ENCODE measurements at places on chromosomes 1 and 21. TPM values are rescaled to one million over a fixed set of nuclear protein-coding genes. Genes with fewer than 3 reads are reported as not detected.

- H3K4me3 ChIP-seq, result no peak overlapping the region
- DNase-seq, result no peak
- H3K4me1 ChIP-seq, result no peaks in the 10 kb centered on the region
- peaks cover 8% of the 10 kb centered on the region for H3K27me3 ChIP-seq
Observed at GRCh38 chr1:179448437-179449149, 82.8 kb downstream of the AXDND1 start.

GRCh38 chr1:112666946-112667345 lies 7.5 kb upstream of the MOV10 start:
- DNase-seq, result no peak
- no peak overlapping the region for H3K27ac ChIP-seq
- H3K4me1 ChIP-seq, result no peaks in the 10 kb centered on the region
- H3K4me3 ChIP-seq, result no peak overlapping the region
- H3K27me3 ChIP-seq, result no peaks in the 10 kb centered on the region

DNA sequence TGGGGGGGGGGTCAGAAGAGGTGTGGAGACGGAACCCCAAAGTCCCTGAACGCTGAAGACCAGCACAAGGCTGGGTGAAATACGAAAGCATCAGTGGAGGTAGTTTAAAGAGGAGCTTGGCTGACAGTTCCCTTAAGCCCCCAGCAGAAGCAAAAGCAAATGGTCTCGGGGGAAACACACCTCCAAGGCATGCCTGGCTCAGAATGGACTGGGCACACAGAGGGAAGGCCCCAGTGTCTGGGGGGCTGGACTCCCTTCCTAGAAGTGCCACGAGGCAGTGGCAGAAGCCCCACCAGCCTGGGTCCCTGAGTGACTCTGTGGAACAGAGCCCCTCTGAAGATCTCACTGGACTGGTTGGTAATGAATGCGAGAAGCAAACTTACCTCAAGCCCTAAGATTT lies 43.9 kb downstream of the UBE2G2 start:
- H3K36me3 ChIP-seq, result no peaks in the 10 kb centered on the region
- no peak overlapping the region for H3K4me3 ChIP-seq
- peaks cover 11% of the 10 kb centered on the region for H3K4me1 ChIP-seq
- no peak for DNase-seq
- H3K27me3 ChIP-seq, result no peaks in the 10 kb centered on the region

DNA sequence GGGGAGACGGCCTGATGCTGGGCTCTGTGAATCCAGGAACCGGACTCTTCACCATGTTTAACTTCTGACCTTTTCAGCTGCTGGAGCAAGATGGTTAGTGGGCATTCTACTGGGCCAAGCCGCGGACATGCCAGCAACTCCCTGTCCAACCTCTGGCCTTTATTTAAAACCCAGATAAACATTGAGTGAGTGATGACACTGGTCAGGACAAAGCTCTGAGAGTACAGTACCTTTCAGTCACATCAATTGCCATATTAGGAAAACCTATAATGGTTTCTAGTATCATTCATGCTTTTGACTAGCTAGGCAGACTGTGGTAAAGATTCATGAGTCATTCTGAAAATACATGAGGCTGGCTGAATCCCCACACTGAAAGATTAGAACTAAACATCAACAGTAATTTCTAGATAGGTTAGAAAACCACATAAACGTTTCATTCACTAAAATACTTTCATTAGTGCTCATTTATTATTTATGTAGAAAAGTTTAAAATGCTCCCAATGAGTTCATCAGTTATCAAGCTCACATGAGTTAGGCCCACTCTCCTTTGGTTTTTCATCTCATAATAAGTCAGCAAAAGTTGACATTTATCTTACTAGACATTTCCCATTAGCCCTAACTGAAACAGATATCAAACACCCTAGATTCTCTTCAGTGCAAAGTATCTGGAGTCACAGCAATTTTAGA lies 7.1 kb upstream of the ACTA1 start:
- peak overlapping the region; percentile 50 for H3K27ac ChIP-seq
- no peaks in the 10 kb centered on the region for H3K27me3 ChIP-seq
- H3K4me1 ChIP-seq, result peaks cover 22% of the 10 kb centered on the region

- peaks cover 87% of the 10 kb centered on the region for H3K36me3 ChIP-seq
- no peak overlapping the region for H3K27ac ChIP-seq
- no peak for DNase-seq
- no peaks in the 10 kb centered on the region for H3K27me3 ChIP-seq
- no peaks in the 10 kb centered on the region for H3K4me1 ChIP-seq
- H3K4me3 ChIP-seq, result no peak overlapping the region
Observed at GRCh38 chr1:220001095-220001501, 45.2 kb downstream of the EPRS1 start.

DNA sequence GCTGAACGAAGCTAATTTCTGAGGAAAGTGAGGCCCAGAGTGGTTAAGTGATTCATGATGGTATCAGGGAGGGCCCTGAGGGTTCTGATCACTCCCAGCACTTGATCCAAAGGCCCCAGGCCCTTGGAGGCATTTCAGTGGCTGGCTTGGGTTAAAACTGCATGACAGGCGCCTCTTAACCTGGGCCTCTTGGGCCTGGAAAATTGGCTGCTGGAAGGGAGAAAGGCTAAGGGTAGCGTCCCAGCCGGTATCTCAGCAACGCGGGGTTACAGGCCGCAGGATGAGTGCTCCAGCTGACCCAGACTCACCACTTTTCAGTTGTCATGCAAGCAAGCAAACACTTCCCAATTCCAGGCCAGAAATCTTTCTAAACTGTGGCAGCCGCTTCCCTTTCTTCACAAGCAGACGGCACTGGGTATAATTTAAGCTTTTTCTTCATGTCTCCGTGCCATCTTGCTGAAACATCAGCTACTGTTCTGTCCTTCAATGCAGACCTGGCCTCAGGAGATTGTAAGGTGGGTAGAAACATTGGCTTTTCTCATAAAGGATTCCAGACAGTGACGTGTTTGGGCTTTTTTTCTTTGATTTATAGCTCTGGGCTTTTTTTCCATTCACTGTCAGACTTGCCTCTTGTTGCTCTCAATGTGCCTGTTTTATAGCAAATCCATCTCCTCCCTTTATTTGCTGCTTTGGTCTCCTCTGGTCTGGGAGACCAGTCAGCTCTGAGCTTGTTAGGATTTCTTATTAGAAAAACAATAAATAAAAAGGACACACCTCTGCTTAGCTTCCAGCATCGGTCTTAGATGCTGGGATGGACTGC lies 229.1 kb downstream of the KCNJ6 start:
- no peaks in the 10 kb centered on the region for H3K36me3 ChIP-seq
- DNase-seq, result no peak
- H3K4me1 ChIP-seq, result no peaks in the 10 kb centered on the region

DNA sequence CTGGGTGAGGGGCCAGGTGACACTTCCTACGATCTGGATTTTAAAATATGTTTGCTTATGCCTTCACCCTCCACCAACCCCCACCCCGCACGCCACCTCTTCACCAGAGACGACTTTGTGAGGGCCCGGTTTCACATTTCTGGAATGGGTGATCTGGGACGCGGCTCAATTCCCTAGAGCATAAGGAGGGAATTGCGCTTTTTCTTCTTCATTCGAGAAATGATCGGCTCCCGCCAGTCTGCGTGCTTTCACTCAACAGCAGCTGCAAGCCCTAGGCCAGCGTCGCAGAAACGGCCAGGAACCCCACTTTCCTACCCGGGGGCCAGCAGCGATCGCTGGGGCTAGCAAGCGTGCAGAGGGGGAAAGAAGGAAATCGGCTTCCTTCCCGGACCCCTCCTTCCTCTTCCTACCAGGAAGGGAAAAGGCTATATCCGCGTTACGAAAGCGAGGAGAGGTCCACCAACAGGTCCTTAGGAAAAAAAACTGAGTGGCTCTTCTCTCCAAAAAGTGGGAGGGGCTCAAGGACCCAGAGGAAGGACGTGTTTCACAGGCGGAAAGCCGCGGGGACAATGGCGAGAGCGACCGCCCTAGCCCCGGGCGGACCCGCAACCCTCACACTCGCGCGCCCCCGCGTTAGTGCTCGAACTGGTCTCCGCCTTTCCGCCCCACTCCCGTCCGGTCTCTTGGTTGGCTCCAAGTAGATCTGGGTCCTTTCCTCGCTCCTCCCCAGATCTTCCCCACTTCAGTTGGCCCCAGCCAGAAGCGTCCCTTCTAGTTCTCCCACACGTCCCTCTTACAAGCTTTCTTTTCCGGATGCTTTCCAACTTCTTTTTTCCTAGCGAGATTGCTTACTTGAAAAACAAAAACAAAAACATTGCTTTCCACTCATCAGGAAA lies 1.1 kb upstream of the ADAMTS1 start:
- DNase-seq, result peak; percentile 91
- no peaks in the 10 kb centered on the region for H3K27me3 ChIP-seq
- peak overlapping the region; percentile 94 for H3K4me3 ChIP-seq
- H3K4me1 ChIP-seq, result peaks cover 75% of the 10 kb centered on the region
- peak overlapping the region; percentile 99 for H3K27ac ChIP-seq

DNA sequence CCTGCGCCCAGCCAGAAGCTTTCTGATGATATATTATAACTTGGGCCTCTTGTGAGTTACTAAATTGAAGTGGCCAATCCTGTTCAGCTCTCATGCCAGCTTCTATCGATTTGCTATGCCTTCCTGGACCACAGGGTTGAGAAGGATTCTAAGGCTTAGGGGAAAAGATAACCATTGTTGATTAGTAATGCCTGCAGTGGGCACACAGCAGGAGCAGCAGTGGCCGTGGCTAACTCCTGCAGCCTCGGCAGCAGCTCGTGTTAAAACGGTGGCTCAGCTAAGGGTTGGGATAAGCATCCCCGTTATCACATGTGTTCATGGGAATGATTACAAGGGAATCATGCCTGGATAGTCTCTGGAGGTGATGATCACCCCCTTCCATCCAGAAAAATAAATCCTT lies 20.5 kb upstream of the KCNE2 start:
- peaks cover 33% of the 10 kb centered on the region for H3K4me1 ChIP-seq
- H3K27ac ChIP-seq, result peak overlapping the region; percentile 62
- no peaks in the 10 kb centered on the region for H3K27me3 ChIP-seq
- no peak overlapping the region for H3K4me3 ChIP-seq
- no peaks in the 10 kb centered on the region for H3K36me3 ChIP-seq
- DNase-seq, result no peak

- no peak for DNase-seq
- H3K4me1 ChIP-seq, result peaks cover 88% of the 10 kb centered on the region
Observed at GRCh38 chr1:203649551-203649998, 22.9 kb downstream of the ATP2B4 start.

DNA sequence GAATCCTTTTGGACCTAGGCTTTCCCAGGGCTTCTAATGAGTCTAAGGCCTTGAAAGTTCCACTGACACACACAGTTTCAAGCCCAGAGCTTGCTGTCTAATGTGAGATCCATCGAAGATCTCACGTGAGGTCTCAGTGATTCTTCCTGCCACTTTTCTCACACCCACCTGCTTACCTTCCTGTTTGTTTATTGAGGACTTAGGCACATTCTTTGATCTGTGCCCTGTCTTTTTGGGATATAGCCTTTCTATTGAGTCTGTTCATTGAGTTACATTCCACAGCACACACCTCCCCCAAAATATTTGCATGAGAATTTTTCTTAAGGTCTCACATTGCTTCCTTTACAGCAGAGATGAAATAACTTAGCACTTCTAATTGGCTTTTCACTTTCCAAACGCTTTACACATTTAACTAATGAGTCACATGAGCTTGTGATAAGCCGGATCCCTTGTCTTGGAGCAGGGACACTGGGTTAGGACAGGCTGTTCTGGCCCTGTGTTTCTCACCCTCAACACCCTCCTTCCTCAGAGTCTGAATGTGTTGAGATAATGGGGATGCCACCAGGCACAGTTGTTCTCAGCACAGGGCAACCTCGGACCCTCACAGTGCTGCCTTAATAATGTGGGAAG lies 288.3 kb downstream of the TM2D1 start:
- no peaks in the 10 kb centered on the region for H3K36me3 ChIP-seq
- DNase-seq, result no peak
- peaks cover 77% of the 10 kb centered on the region for H3K4me1 ChIP-seq
- peak overlapping the region; percentile 86 for H3K27ac ChIP-seq

- peak; percentile 37 for DNase-seq
- H3K27ac ChIP-seq, result peak overlapping the region; percentile 95
- H3K27me3 ChIP-seq, result no peaks in the 10 kb centered on the region
Observed at GRCh38 chr1:202143011-202143767, 1.3 kb downstream of the ARL8A start.

- no peaks in the 10 kb centered on the region for H3K4me1 ChIP-seq
- DNase-seq, result no peak
- no peak overlapping the region for H3K4me3 ChIP-seq
- no peak overlapping the region for H3K27ac ChIP-seq
Observed at GRCh38 chr21:32940079-32941014, 85.4 kb upstream of the OLIG2 start.

GRCh38 chr1:203148127-203148526 lies 20.6 kb downstream of the ADORA1 start:
- H3K36me3 ChIP-seq, result no peaks in the 10 kb centered on the region
- H3K4me1 ChIP-seq, result peaks cover 18% of the 10 kb centered on the region
- no peaks in the 10 kb centered on the region for H3K27me3 ChIP-seq

GRCh38 chr1:89557445-89557825 lies 32.8 kb downstream of the LRRC8B start:
- H3K4me3 ChIP-seq, result no peak overlapping the region
- no peaks in the 10 kb centered on the region for H3K36me3 ChIP-seq
- no peak for DNase-seq

DNA sequence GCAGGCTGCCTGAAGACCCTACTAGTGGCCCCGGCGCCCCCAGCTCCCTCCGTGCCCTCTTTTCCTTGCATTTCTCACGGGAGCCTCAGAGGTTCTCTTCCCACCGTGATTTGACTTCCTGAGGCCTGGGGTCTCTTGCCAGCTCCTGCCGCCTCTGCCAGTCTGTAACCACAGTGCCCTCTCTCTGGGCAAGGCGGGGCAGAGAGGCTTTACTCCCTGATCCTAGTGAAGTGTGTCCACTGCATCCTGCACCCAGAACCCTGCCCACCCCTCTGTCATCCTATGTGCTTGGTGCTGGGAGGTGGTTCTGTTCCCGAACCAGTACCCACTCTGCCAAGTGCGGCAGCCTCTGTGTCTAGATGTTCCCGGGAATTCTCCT lies 2.4 kb downstream of the ESPN start:
- H3K36me3 ChIP-seq, result no peaks in the 10 kb centered on the region
- H3K4me1 ChIP-seq, result peaks cover 37% of the 10 kb centered on the region
- peaks cover 94% of the 10 kb centered on the region for H3K27me3 ChIP-seq
- no peak overlapping the region for H3K4me3 ChIP-seq
- DNase-seq, result no peak

DNA sequence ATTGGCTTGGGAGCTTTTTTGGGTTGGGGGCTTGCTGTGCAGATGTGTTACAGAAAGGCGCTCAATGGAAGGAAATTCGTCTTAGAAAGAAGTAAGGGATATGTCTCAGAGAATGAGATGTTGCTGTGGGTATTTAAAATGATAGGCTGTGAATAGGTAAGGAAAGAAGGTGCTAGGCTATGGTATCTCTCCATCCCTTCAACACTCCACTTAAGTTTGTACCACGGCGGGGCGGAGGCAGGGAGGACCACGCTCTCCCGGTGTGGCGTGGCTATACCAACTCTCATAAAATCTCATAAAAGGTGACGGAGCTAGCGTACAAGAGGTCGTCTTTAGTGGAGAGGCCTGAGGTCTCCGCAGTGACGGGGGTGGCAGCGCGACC lies 305 bp upstream of the RPS6KC1 start:
- H3K27ac ChIP-seq, result peak overlapping the region; percentile 86
- peaks cover 38% of the 10 kb centered on the region for H3K27me3 ChIP-seq
- H3K4me1 ChIP-seq, result peaks cover 35% of the 10 kb centered on the region
- H3K36me3 ChIP-seq, result no peaks in the 10 kb centered on the region
- no peak for DNase-seq
- H3K4me3 ChIP-seq, result peak overlapping the region; percentile 89

Gene TFF1
- total RNA-seq, result not detected

Gene TXNIP
- 753 TPM for total RNA-seq

Gene SH2D5
- total RNA-seq, result not detected

Gene LCE2B
- not detected for total RNA-seq

Gene ATP1A2
- 401 TPM for total RNA-seq

Gene APOBEC4
- total RNA-seq, result 0.11 TPM

Gene HIVEP3
- total RNA-seq, result 5.7 TPM

Gene RAB3B
- total RNA-seq, result not detected

Gene SLAMF9
- not detected for total RNA-seq
